Naive thymus-derived CD8-positive, alpha-beta T cell (primary cell): ENCODE measurements at places on chromosomes 12 and 14.

- DNase-seq: no peak
Observed at GRCh38 chr12:108495823-108496579, 19.1 kb upstream of the FICD start.

GRCh38 chr12:4717806-4718205 lies 2.4 kb upstream of the GALNT8 start:
- DNase-seq: no peak

- no peak for DNase-seq
Observed at GRCh38 chr14:39302124-39302810, 68.6 kb downstream of the MIA2 start.

DNA sequence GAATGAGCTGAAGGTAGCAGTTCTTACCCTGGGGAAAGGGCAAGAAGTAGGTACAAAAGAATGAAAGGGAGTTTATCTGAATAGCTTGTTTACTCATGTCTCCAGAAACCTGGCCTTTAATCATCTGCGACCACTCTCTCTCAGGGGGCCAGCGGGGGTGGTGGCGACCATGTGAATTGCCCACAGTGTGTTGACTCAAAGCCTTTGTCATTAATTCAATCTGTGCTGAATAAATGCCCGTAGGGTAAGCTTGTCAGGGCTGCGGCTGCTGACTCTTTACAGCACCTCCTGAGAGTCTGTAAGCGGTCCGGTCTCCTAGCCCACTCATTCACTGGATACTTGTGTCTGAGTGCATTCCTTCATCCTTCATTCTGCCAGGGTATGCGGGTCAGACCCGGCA lies 874.4 kb downstream of the SLC6A15 start:
- no peak for DNase-seq

- no peak for DNase-seq
Observed at GRCh38 chr12:92844151-92844763, 84.8 kb downstream of the EEA1 start.

GRCh38 chr14:55847766-55848165 lies 267.8 kb downstream of the KTN1 start:
- DNase-seq: no peak

GRCh38 chr12:46571608-46572007 lies 199.0 kb upstream of the SLC38A2 start:
- DNase-seq: no peak

- no peak for DNase-seq
Observed at GRCh38 chr14:72060917-72061316, 128.7 kb downstream of the RGS6 start.

GRCh38 chr12:12158858-12159257 lies 88.1 kb downstream of the BCL2L14 start:
- DNase-seq: no peak

- no peak for DNase-seq
Observed at GRCh38 chr12:68240079-68240478, 13.3 kb downstream of the IL22 start.

DNA sequence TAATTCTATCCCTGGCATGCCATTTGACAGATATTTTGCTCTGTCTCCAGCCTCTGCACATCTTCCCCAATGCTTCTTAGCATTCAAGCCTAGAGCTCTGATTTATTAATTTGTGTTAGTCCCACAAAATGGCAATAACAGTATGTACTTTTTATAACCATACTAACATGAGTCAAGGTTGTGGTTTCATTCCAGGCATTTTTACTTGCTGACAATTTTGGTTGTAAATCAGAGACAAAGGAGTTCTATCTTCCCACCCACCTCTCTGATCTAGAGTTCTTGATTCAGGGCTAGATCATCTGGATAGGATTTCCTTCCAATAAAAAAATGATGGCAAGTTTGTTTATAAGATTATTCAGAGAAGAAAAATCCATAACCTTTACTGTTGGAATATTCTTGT lies 18.5 kb upstream of the CISTR start:
- no peak for DNase-seq

GRCh38 chr12:11812241-11812585 lies 162.7 kb downstream of the ETV6 start:
- no peak for DNase-seq

- no peak for DNase-seq
Observed at GRCh38 chr14:52349731-52350130, 35.6 kb downstream of the PTGER2 start.

- DNase-seq: peak; percentile 4
Observed at GRCh38 chr12:122646517-122647217, 56.5 kb downstream of the HCAR2 start.

- no peak for DNase-seq
Observed at GRCh38 chr12:4287325-4288211, 14.0 kb downstream of the CCND2 start.

DNA sequence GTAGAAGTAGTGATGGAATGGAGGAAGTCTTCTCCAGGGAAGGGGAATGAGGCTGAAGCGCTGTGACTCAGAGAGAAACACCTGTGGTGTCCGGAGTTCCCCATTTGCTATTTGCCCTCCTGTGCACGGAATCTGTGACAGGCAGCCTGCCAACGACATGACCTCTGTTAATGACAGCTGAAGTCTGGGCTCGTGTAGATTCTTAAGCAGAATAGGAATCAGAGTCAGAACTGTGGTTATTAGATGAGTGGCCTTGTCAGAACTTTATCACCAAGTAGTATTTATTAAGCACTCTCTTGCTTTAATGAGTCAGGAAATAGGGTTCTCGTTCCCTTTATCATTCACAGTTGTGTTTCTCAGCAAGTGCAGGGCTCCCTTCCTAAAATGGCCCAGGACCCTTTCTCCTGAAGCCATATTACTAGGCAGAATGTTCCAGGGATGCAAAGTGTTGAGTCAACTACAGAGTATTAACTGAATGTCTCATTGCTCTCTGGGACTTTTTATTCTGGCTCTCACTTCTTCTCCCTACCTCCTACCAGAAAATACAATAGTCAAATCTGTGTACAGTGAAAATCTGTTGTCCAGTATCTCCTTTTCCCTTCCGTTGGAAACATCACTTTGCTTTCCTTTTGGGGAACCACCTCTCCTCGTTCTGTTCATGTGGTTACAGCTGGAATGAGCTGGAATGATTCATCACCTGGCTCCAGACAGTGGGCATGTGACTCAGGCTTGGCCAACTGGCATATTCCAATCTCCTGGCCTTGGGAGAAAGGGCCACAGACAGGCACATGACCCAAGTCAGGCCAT lies 77.8 kb upstream of the MAX start:
- DNase-seq: no peak

DNA sequence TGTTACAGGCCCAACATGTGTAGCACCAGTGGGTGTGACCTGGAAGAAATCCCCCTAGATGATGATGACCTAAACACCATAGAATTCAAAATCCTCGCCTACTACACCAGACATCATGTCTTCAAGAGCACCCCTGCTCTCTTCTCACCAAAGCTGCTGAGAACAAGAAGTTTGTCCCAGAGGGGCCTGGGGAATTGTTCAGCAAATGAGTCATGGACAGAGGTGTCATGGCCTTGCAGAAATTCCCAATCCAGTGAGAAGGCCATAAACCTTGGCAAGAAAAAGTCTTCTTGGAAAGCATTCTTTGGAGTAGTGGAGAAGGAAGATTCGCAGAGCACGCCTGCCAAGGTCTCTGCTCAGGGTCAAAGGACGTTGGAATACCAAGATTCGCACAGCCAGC lies 8.6 kb downstream of the BCL2L14 start:
- no peak for DNase-seq

DNA sequence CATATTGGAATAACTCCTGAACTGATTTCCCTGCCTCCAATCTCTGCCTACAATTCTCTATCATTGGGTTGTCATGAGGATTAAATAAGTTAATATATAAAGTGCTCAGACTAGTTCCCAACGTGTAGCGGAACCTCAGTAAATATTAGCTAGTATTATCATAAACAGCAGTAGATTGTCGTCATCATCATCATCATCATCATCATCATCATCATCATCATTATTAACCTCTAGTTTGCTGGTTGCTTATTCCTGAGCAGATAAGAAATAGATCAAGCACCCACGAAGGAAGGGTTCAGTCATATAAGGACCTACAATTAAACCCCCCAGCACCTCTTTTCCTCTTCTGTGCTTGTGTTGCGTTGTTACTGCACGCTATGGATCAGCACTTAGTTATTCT lies 48.8 kb upstream of the PARP11 start:
- DNase-seq: no peak

- DNase-seq: no peak
Observed at GRCh38 chr14:100219126-100219785, 19.7 kb upstream of the YY1 start.

DNA sequence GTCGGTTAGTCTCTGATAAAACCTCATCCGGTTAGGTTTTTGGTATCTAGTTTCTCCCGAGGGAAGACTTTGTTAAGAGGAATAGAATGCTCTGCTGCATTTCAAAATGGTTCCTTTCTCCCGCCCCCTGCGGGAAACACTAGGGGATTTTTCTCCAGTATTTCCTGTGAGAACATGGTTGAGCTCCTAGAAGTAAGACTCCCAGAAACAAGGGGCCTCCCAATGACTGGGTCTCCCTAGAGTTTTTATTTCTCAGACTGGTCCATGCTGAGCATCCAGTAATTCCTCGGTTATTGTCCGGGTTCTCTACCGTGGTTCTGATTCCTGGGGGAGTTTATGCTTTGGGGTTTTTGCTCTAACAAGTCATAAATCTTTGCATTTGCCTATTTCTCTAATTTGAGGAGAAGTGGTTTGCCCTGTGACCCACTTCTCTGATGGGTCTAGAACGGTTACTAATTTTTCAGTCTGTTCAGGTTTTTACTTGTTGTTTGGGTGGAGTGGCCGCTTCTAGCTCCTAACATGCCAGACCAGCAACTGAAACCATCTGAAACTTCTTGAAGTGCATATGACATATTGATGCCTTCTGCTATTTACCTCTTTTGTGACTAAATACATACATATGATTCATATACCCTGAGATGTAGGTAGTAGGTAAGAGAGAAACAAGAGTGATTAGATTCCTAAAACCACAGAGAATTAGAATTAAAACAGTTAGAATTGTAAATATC lies 25.1 kb downstream of the TESPA1 start:
- DNase-seq: no peak

DNA sequence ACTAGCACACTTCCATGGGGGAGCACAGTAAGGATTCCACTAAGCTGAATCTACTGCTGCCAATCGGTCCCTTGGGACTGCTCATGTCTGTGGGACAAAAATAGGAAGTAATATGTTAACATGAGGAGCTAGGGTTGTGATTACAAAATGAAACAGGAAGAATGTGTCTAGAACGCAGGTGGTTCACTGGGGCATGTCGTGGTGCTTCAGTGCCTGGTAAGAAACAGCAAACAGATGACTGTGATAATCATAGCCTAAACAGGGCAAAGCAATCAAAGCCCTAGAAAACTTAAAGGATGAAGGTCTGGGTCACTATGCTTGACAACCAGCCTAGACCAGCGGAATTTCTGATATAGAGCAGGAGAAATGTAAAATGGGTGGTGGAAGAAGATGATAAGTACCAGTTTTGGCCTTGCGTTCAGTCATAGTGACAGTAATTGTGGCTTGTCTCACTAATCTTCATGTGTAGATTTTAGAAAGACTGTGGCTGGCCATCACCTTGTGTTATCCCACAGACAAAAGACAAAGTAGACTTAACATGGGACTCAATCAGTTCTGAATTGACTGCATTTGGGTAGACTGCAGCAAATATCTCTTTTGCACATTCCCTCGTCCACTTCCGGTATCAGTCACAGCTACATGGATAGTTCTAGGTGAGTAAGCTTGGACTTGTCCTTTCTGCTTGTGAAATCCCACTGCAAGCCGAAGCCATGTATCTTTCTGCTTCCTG lies 51.4 kb downstream of the WASHC3 start:
- no peak for DNase-seq

- no peak for DNase-seq
Observed at GRCh38 chr12:93616584-93617101, 44.2 kb downstream of the SOCS2 start.

DNA sequence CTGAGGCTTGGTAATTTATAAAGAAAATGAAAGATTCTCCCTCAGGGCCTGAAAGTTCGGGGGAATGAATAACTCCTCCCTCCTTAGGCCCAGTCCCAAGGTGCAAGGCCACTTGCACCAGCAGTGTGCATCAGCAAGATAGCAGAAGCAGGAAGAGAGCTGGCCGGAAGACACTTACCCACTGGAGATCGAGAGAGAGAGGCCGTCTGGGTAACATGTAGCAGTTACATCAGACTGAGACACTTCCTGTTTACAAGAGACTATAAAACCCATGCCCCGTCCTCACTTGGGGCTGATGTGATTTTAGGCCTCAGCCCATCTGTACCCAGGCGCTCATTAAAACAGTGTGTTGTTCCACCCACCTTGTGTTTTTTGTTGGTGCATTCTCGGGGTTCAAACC lies 85.2 kb downstream of the TMTC3 start:
- DNase-seq: no peak

DNA sequence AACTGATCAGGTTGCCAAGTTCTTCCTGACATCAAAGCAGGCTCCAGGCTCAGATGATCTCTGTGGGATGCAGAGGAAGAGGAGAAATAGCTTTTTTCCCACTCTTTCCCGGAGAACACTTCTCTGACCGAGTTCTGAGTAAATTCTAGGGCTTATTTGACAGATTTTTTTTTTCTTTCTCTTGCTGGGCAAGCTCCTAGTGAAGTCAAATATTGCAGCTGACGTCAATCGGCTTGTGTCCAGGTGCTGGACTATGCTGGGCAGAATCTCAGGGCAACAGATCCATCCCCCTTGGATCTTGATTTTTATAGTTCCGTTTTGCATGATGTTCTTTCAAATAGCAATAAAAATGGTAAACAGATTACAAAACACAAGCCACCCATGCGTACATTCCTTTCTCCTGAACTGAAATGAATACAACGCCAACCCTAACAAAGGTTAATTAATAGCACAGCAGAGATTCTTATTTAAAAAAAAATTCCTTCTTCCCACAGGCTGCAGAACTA lies 182.2 kb downstream of the NOVA1 start:
- DNase-seq: no peak

GRCh38 chr12:107530701-107531100 lies 154.9 kb upstream of the PWP1 start:
- DNase-seq: no peak

DNA sequence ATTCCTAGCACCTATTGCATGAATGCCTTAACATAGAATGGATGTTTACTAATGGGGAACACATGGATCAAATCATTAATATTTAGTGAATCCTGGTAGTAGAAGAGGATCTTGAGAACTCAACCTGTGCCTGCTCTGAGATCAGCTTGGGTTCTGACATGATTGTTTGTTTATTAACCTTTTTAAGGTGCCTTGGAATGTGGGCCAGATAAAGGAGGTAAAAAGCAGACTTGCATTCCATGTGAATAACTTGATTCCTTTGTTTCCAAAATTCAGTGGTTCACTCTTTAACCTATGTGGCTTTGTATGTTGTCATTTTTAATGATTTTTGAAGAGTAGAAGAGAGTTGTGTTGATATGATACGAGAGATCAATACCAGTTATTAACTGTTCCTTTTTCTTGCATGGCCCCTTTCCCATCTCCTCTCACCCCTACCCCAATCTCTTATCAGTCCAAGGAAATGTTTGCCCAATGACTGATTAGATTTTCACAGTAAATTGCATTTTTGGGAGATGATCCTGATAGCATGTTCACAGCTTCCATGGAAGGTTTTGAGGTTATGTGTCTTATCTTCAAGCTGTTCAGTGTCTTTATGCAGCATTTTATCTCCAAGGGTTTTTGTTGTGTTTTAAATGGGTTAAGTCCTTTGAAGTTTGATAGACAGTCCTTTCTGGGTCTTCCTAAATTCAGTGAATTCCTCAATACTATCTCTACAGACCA lies 193.7 kb upstream of the FRMD6 start:
- no peak for DNase-seq
